Calu3 (cell line): ENCODE measurements at places on chromosomes 12 and 14. TPM values are rescaled to one million over a fixed set of nuclear protein-coding genes. Genes with fewer than 3 reads are reported as not detected.
A peak's percentile ranks its signal among the peaks of the same experiment; 100 is the strongest.

DNA sequence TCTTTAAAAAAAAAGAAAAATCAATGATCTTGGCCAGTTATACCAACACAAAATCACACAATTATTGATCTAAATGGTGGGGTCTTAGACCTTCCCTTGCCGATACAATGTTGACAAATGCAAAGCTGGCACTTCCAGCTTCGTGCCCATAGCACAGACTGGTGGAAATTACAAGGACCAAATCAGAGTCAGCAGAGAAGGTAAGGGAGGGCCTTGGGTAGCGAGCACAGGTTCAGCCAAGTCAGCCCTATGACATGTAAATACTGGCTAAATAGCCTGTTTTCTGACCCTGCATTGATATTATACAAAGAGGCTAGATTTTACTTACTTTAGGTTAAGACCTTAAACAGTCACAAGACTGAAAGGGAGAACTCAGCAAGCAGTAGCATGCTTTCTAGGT lies 30.3 kb upstream of the WDR89 start:
- DNase-seq = no peak

- DNase-seq = no peak
Observed at GRCh38 chr14:86296173-86296572, 766.2 kb downstream of the FLRT2 start.

The STYX gene
- total RNA-seq = 13.1 and 13.6 TPM in 2 replicates

DNA sequence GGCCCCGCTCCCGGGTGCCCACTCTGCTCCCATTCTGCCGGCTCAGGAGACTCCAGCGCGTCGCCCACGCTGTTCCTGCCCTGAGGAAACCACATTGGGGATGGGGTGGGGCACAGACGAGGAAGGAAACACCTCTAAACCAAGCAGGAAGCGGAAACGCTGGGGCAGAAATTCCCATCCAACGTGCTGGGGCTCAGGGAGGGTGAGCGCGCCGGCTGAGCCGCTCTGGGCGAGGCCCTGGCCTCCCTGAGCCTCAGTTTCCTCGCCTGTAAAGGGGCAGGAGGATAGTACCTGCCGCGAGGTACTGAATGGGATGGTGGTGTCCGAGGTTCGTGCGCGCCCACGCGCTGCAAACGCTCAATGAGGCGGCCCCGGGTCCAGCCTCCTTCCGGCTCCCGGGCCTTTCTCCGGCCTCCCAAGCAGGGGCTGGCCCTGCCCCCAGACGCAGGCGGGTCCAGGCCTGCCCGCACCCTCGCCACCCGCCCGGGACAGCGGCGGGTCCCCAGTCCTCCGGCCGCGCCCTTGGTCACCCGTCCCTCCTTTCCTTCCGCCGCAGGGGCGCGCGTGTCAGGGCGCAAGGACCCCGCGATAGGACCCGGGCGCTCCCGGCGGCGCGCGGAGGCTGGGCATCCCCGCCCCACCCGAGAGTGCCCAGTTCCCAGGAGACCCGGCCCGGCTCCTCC lies 673 bp downstream of the BEGAIN start:
- peak; percentile 32 for DNase-seq

DNA sequence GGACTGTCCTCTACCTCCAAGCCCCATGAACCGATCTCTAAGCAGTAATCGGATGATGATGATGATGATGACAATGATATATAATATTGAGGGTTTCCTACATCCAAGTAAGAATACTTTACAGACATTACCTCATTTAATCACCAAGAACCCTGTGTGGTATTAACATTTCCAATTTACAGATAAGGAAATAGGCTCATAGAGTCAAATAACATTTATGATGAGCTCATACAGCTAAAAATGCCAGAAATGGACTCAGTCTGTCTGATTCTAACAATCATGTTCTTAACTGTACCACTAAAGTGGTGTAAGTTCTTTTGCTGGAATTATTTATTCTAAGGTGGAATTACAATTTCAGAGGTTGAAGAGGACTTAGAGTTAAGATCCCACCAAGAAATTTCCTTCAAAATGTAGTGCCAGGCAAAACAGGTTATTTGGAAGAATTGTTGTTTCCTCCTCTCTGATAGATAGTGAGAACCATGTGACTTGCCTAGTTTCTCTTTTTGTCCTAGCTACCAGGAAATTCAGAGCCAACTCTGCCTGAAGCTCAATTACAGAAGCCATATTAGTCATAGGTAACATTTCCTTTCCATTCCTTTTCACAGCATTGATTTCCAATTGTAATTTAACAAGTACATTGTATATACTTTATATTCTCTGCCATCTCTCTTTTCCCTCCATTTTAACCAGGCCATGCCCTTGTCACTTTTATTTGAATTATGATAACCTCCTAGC lies 23.8 kb upstream of the CCDC175 start:
- DNase-seq = no peak

DNA sequence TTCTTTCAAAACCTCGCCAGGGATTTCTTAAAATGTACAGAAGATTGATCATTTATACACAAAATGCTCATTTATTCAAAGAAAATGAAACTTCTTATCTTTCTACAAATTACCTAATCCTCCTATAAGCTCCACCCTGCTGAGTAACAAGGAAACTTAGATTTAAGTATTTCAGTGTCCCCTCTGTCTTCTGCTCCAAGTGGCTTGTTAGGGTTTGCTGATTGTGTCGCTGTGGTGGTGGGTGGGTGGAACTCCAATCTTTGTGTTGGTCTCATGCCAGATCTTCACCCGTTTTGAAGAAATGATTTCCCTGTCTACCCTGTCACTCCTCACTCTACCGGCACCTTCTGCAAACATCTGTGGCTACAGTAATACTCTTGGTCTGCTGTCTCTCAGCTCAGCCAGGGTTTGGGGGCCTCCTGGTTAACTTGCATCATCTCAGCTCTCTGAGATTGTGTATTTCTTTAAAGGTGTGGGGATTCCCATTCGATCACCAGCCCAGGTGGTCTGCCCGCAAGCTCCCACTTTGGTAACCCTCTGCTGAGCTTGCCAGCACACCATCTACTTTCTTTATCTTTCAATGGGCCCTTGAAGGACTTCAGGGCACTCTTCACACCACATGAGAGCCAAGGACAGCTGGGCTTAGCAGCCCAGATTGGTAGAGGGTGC lies 73.8 kb downstream of the DRAM1 start:
- DNase-seq = no peak

GRCh38 chr14:34164162-34164864 lies 213.4 kb upstream of the EGLN3 start:
- no peak for DNase-seq

DNA sequence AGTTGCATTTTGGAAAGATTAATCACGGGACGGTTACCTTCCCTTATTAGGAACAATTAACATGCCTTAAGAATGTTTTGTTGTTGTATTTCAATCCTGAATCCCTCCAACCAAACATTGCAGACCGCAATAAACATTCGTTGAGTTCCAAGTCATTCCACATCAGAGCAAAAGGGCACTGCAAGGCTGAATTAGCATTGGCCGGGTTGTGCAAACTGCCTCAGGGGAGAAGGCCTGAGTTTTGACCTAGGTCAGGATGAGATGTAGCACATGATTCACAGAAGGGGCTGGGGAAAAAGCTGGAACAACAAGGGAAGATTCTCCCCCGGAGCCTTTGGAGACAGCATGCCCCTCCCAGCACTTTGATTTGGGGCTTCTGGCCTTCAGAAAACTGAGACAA lies 82.1 kb upstream of the BDKRB2 start:
- DNase-seq = no peak

The SMOC1 gene
- total RNA-seq = 21.4 and 39.6 TPM in 2 replicates

GRCh38 chr12:41619705-41620104 lies 431.6 kb downstream of the PDZRN4 start:
- no peak for DNase-seq

- DNase-seq = no peak
Observed at GRCh38 chr12:130204541-130204953, 42.3 kb downstream of the FZD10 start.

The SIX1 gene
- 4.6 and 6.7 TPM in 2 replicates for total RNA-seq

DNA sequence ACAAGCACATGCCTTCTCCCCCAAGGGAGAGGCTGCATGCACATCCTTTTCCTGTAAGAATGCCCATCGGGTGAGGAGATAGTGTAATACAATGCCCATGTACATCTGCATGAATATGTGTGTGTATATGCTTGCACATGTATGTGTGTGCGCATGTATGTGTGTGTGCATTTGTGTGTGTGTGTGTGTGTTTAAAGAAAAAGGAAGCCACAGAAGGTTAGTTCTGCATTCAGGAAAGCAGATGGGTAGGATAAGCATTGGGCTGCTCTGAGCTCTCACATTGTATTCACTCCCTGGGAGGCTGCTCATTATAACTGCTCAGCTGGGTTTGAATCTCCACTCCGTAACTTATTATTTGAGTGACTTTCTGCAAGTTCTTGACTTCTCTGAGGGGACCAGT lies 74.3 kb downstream of the GALNT8 start:
- DNase-seq = no peak

DNA sequence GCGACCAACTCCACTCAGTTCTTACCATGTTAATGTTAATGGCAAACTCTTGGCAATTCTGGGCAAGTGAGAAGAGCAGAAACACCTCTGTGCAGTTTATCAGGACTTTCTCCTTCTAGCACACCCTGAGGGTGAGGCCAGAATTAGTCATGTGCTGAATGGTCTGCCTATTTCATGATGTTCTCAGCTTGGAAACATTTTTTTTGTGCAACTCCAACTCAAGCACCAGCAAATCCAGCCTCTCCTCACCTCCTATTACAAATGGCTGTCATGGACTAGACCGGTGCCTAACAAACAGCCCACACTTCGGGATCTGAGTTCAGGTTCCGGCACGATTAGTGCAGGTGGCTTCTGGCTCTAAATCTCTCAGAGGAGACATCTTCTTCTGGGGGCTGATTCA lies 246.0 kb downstream of the ZFP36L1 start:
- no peak for DNase-seq

DNA sequence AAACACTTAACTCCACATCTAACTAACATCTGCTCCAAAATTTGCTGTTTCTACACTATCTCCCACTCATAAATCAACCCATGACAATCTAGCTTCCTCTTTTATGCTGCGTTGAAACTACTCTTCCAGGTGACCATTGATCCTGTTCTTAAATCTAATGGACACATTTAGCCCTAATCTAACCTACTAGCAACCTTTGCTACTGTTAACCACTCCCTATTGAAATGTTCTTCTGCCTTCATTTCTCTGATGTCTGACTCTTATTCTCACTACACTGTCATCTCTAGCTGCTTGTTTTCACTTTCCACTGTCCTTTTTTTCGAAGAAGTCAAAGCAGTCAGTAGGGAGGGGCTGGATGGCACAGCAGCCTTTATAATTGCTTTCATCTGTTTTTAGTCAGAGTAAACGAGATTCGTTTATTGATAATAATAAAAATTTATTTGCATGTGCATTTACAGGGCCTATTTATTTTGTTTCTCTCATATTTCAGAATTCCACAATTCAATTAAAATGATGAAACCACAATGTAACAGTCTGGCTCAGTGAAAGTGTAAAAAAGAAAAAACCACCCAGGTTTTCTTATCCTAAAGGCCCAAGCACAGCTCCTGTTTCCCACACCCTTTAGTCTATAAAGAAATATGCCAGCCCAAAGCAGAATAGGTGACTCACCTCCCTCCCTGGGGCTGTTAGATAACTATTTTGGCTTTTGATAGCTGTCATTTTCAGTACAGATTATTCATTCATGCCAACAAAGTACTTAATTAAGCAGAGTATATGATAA lies 44.9 kb downstream of the ATP2B1 start:
- DNase-seq = no peak

- peak; percentile 1 for DNase-seq
Observed at GRCh38 chr14:83071888-83072501, 1538.3 kb upstream of the SEL1L start.

The BDKRB2 gene
- total RNA-seq = 0.27 and 0.28 TPM in 2 replicates

DNA sequence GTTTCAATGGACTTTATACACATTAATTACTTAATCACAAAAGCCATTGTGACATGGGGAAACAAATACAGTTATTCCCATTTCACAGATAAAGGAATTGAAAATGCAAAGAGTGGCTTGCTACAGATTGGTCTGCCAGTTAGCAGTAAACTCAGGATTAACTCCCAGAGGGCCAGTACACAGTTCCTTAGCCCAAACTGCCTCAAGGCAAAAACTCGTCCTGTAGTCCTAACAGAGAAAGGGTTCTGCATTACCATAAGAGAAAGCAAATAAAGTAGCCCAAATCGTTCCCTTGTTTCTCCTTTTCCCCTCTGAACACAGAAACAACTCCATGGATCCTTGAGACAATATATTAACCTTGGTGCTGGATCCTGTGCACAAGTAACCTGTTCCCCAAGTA lies 274.4 kb downstream of the LRIG3 start:
- DNase-seq = no peak

DNA sequence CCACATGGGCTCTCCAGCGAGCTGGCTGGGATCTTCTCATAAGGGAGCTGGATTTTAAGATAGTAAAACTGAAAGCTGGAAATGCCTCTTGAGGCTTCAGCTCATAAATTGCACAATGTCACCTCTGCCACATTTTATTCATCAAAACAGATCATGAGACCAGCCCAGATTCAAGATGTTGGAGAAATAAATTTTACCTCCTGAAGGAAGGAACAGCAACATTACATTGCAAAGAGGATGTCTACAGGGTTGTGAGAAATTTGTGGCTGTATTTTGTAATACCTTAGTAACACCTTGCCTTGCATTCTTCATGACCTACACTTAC lies 43.1 kb upstream of the KRR1 start:
- DNase-seq = no peak

- peak; percentile 36 for DNase-seq
Observed at GRCh38 chr14:49768301-49769121, 558 bp downstream of the KLHDC2 start.

GRCh38 chr14:50825307-50825706 lies 5.7 kb downstream of the NIN start:
- DNase-seq = no peak

DNA sequence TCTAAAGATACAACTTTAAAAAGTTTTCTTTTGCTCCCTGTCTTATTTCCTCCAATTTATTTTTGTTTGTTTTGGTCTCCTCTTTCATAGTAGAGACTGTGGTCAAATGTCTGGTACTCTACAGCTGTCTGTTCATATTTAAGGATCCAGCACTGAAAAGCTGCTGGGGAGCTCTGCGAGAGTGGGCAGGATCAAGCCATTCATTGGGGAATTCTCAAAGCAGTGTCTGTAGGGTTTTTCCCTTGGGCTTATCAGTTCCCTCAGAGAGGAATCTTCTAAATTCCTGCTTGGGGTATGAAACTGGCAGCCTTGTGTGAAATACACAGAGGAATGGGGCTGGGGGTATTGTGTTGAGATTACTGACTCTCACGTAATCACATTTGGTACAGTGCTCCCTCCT lies 52.3 kb downstream of the FNTB start:
- DNase-seq = no peak

DNA sequence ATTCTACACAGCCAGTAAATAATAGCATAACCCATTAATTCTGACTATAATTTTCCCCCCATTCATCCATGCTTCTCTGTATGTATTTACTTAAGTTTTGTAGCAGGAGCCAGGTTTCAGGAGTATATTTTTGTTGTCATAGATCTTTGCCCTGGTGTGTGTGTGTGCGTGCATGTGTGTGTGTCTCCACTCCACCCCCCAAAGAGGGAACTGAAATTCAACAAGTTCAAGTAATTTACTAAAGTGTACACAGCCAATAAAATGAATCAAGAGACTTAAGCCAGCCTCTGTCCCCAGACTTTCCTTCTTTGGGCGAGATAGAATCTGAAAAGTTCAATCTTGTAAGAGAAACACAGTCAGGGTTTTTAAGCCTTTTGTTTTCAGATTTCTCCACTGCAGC lies 792.0 kb downstream of the MED13L start:
- DNase-seq = no peak
